ENCODE measurements at places on chromosomes 1 and 21. TPM values are rescaled to one million over a fixed set of nuclear protein-coding genes. Genes with fewer than 3 reads are reported as not detected.

DNA sequence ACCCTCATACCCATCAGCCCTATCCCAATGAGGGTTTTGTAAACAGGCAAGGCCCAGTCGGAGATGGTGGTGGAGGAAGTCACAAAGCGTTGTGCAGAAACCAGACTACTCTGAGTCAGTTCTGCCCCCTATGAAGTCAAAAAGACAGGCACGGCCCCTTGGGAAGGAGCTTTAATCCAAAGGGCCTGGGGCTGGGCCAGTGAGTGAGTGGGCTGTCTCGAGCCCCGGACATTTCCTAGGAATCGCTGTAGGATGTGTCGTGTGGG lies 442 bp upstream of the AHCYL1 start:
- DNase-seq, result no peak

GRCh38 chr21:34807146-34807880 lies 138.5 kb downstream of the CLIC6 start:
- no peak for DNase-seq

GRCh38 chr1:1420654-1421141 lies 378 bp downstream of the ANKRD65 start:
- DNase-seq, result no peak

DNA sequence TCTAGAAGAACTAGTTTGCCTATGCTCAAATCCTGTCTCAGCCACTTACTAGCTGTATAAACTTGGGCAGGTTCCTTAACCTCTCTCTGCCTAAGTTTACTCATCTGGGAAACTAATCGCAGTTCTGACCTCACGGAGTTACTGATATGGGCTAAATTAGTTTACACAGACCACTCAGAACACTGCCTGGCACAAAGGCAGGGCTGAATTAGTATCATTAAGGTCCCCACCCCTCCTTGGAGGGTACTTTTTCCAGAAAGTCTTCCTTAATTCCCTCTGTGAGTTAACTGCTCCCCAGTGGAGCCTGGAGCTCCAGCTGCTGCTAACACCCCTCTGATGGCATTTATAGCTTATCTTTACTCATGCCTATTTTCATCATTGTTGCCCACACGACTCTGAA lies 40.3 kb downstream of the SSBP3 start:
- no peak for DNase-seq

- DNase-seq, result peak; percentile 60
Measured at GRCh38 chr1:9721606-9722377, 70.3 kb downstream of the PIK3CD start.

DNA sequence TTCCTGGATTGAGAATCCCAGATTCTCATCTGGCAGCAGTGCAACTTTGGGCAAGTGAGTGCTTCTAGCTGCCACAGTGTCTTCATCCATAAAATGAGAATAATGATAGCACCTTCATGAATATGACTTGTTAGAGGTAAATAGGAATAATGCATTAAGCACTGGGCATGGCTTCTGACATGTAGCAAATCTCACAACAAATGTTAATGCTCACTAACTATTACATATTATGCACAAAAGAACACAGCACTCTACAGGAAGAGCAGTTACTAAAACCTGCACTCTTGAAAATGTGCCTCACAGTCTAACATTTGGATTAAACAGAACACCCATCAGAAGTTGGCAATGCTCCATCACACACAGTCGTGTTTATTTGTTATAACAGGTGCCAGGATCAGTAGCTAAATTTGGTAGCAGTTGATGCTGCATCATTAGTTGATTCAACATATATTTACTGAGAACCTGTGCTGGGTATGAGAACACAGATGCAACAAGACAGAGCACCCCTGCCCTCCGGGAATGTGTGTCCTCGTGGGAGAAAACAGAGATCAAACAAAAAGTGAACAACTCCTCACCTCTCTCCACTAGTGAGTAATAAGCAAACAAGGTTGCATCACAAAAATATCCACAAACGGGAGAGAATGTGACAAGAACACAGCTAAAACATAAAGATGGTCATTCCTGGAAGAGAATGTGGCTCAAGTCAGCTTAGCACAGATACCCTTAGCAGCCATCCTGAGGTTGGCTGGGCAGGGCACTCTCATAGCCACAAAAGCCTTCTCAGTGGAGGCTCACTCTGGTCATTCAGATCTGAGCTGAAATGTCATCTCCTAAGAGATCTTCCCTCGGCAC lies 26.2 kb upstream of the LBR start:
- no peak for DNase-seq

DNA sequence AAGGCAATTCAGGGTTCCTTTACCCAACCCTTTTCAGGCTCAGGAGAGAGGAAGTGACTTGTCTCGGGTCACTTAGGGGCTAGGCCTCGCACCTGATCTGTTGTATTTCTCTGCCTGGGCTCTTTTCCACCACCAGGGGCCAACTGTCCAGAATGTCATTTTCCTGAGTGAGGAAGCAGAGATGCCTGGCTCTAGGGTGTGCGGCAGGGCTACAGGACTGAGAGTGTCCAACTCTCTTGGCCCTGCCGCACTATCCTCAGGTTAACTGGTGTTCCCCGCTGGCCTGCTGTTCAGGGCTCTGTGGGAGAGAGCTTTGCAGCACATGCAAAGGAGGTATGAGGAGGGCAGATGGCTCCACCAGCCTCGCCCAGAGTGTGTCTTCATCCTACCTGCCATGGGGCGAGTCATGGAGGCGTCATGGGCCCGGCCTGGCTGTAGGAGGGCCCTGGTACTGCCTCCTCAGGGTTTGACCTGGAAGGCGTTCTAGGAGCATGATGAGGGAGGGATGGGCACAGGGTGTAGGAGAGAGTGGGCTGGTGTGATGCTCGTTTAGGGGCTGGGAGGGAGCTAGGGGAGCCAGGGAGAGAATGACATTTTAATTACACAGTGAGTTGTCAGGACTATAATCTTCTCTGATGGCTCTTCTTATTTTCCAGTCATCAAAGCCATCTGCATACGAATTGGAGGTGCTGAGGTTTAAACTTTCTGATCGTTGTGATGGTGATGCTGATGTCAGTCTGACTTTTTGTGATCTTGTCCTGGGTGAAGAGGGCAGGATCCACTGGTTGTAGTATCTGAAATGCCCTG lies 128.3 kb downstream of the NOS1AP start:
- DNase-seq, result no peak

DNA sequence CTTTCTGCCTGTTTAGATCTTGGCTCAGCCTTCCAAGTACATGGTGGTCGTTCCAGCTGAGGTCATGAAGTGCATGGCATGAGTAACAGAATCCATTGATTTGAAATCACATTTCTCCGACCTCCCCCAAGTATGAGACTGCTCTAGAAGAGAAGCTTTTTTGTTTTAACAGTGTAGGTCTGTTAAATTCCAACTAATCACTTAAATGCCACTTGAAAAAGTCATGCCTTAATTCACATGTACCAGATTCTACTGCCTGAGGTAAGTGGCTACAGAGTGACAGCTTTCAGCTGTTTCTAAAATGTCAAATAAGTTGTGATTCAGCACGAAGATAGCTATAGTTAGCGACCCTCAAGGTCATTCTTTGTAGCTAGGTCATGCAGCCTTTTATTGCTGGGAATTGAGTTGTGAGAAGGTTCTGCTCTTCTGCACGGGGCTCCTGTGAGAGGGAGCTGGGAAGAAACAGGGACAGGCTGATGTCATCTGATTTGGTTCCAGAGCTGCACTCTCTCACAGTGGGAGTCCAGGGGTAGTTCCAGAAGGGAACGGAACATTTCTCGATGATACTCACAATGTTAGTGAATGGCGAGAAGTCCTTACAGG lies 112.7 kb downstream of the VPS13D start:
- DNase-seq, result no peak

GRCh38 chr1:57550092-57550491 lies 126.2 kb upstream of the DAB1 start:
- no peak for DNase-seq

DNA sequence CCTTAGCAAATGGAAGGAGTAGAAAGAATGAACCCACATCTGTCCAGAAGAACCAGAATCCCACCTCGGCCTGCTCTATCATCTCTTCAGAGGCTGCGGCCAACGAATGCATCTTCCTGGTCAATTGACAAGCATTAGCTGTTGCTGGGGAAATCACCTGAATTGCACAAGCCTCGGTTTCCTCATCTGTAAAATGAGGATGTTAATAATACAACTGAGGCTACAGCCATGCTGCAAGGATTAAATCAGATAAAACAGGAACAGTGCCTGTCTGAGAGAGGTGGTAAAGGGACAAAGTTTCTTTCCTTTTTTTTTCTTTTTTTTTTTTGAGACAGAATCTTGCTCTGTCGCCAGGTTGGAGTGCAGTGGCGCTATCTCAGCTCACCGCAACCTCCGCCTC lies 99.8 kb downstream of the KIF14 start:
- DNase-seq, result no peak

- DNase-seq, result no peak
Measured at GRCh38 chr21:45415943-45416611, 11.1 kb downstream of the COL18A1 start.

DNA sequence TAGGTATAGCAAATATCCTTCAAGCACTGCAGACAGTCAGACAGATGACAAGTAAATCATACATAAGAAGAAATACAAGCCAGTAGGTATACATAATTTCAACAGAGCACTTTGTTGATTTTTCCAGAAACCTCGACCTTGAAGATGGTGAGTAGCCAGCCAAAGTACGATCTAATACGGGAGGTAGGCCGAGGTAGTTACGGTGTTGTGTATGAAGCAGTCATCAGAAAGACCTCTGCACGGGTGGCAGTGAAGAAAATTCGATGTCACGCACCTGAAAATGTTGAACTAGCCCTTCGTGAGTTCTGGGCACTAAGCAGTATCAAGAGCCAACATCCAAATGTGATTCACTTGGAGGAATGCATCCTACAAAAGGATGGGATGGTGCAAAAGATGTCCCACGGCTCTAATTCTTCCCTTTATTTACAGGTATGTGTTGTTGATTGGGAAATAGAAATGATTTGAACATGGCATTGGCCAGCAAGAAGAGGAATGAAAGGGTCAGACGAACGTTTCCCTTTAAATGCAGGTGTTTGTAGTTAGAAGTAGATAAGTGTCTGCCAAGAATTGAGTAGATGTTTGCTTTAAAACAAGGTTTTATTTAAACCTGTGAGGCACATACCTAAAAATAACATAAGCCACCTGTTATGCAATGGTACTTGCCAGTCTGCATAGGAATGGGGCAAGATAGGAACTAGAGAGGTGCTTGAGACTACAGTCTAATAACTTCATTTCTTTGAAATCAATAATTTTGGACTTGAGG lies 2.7 kb downstream of the PDIK1L start:
- no peak for DNase-seq

DNA sequence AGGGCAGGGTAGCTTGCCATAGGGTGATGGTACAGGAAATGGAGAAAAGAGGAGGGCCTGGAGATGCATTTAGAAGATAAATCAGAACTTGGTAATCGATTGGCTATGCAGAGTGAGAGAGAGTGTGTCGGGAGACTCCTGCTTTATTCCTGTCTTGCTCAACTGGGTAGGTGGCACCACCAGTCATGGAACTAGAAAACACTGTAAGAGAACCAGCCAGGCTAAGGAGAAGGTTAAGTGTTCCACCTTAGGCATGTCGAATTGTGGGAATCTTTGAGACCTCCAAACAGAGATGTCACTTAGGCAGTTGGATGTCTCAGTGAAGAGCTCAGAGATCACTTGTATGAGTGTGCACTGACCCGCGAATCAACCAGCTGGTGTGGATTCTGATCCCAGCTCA lies 28.7 kb upstream of the RD3 start:
- no peak for DNase-seq

GRCh38 chr1:38991638-38992411 lies 749 bp downstream of the AKIRIN1 start:
- DNase-seq, result peak; percentile 47

DNA sequence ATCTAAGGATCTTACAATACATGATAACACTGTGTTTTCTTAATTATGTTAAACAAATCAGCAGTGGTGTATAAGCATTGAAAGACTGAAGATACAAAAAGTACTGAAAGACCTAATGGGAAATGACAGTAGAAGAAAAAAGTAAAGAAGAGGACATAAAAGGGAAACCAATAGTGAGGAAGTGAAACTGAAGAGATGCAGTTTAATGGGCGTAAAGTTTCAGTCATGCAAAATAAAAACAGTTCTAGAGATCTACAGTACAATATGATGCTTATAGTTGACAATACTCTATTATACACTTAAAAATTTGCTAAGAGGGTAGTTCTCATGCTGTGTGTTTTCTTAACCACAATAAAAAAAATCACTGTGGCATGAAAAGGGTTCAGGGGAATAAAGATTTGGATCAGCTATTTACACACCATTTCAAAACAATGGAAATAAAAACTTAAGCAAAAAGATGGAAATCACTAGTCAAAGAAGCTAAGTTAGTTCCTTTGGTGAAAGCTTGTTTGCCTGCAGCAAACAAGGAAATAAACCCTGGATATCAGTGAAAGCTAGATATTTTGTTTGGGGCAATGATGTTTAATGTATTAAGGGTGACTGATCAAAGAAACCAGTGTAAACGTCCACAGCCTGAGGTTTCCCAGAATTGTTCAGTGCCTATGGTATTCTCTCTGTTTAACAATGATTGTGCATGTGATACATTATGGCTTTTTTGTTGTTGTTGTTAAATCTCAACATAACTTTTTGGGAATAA lies 1160.8 kb upstream of the ADGRL2 start:
- no peak for DNase-seq

- no peak for DNase-seq
Measured at GRCh38 chr1:84861988-84862644, 30.9 kb downstream of the LPAR3 start.

The HTR6 gene
- total RNA-seq, result not detected

The ATAD3C gene
- 0.49 TPM for total RNA-seq

The FAM151A gene
- 4.5 TPM for total RNA-seq

The PGLYRP4 gene
- not detected for total RNA-seq

The TMEM51 gene
- total RNA-seq, result 27.4 TPM

The TUFT1 gene
- total RNA-seq, result 30.2 TPM

The TRAF3IP3 gene
- 4.4 TPM for total RNA-seq
